Stimulated activated CD8-positive, alpha-beta memory T cell treated with anti-CD3 and anti-CD28 coated beads, Interleukin-2, amount 100 ng/mL, for 1 hour (primary cell): ENCODE measurements at places on chromosomes 5 and 9.

- no peak for DNase-seq
These were observed 89.2 kb downstream of the ARL15 start for GRCh38 chr5:54221135-54221534.

- DNase-seq: no peak
These were observed 5.1 kb upstream of the PHYKPL start for GRCh38 chr5:178237431-178238312.

- no peak for DNase-seq
These were observed 46.7 kb upstream of the SPATA31C2 start for GRCh38 chr9:88184976-88185375.

DNA sequence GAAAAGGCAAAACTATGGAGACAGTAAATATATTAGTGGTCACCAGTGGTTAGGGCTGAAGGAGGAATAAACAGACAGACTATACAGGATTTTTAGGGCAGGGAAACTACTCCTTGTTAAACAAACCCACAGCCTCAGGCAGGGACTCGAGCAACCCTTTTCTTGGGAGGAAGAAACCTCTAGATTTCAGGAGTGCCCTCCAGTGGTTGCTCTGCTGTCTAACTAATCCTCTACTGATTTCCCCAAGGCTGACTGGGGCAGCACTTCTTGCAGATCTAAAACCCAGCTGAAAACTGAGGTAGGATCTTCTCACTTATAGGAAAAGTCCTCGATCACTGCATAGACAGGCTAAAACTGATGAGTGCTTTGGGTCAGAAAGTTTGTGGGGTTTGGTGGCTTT, 176.8 kb downstream of the ISOC1 start:
- DNase-seq: no peak

DNA sequence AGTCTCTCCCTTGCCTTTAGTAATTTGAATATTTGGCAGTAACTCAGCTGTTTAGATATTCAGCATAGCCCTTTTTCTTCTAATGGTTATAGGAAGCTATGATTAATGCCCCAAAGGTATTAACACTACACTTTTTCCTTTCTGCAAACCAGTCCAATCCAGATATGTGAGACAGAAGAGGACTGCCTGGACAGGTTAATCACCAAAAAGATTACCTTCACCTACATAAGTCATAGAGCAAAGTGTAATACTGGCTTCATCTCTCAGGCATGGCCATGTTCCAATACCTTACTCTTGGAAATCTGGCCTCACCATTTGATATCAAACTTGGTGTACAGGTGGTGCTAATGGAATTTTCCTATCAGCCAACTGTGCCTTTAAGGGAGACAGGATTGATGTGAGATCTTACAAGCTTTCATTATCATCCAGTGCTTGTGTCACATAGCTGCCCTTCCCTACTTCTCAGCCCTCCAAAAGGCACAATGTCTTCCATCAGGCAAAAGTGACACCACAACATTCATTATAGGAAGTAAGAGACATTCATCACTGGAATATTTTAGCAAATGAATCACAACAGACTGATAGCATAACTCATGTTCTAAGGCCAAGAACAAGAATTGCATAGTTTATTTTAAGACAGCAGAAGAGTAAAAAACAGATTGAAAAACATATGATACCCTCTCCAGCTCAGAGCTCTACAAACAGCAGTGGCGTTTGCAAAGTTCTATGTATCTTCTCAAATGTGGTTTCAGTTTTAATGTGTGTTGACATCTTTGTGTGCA, 91.2 kb upstream of the PAM start:
- DNase-seq: no peak

GRCh38 chr5:72427488-72428437, 79.4 kb downstream of the ZNF366 start:
- DNase-seq: no peak

DNA sequence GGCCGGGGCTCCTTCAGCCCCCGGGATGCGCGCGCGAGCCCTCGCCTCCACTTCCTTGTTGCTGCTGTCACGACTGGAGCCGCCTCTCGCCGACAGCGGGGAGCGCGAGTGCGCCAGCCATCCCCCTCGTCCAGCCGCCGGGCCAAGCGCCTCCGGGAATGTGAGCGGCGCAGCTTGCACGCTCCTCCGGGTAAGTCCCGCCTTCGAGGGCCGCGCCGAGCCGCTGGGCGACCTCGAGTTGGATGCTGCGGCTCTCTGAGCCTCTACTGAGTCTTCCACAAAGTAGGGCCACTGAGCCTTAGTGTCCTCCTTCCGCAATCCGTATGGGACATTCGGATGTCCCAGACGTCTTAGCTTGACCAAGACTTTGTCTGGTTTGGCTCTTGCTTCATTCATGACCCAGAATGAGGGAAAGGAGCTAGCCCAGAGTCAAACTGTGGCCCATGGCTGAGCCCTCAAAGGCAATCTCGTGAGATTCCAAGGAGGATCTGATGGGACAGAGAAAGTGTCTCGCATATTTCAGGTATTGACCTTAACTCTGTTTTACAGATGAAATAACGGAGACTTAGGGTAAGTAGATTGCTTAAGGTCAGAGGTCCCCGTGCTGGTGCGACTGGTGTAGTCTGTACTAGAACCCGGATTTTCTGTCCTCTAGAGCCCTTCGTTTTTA, 586 bp downstream of the HMGXB3 start:
- DNase-seq: peak; percentile 9

GRCh38 chr5:14155075-14155474, 11.9 kb downstream of the TRIO start:
- DNase-seq: no peak
